ENCODE measurements at places on chromosomes 1 and 21.

DNA sequence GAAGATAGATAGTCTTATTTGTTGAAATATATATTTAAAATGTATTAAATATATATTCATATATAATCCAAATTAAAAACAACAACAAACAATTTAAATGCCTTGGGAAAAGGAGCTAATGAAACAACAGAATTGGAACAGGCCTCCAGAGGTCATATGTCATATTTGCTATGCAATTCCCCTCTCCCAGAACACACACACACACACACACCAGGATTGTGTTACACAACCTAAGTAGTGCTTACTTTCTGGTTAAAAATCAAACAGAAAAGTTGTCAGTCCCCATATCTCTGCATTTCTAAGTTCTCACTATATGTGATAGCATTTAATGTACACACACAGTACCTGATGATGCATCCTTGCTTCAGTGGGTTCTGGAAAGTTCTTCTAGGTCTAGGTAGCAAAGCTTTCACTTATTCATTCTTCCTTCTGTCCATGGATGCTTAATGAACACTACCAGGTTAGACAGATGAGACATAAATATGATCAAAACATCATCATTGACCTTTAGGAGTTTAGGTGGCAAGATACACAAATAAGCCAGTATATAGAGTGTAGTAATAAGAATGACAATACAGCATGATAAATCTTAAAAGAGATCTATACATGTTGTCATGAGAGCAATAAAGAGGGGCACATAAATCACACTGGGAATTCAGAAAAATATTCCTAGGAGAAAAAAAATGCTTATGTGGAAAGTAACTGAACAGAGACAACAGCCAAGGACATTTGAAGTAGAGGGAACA, 662.8 kb downstream of the PTPRC start:
- DNase-seq, result no peak

DNA sequence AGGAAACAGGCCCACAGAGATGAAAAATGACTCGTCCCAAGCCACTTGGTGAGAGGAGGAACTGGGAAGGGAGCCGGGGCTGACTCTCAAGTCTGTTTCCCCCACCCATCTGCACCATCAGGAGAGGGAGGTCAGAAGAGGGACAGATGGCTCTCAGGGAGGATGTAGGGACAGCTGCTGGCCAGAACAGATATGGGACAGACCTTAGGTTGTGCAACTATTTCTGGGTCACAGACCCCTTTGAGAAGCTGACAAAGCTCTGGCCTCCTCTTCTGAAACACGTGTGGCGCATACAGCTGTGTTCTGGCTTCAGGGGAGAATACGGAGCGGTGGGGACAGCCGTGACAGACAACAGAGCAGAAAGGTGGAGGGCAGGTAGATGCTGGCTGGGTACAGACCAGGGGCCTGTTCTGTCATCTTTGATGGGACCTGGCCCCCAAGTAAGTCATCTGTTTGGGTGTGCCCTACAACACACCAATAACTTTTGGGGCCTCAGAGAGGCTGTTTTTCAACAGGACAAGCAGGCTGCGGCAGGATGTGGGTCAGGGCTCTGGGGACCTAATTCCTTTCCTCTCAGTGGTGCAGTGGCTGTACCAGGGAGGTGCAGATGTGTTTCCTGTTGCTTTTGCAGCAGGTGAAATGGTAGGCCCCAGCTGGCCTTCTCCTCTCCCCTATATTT, 7.3 kb downstream of the SH3BGRL3 start:
- peak; percentile 83 for DNase-seq

DNA sequence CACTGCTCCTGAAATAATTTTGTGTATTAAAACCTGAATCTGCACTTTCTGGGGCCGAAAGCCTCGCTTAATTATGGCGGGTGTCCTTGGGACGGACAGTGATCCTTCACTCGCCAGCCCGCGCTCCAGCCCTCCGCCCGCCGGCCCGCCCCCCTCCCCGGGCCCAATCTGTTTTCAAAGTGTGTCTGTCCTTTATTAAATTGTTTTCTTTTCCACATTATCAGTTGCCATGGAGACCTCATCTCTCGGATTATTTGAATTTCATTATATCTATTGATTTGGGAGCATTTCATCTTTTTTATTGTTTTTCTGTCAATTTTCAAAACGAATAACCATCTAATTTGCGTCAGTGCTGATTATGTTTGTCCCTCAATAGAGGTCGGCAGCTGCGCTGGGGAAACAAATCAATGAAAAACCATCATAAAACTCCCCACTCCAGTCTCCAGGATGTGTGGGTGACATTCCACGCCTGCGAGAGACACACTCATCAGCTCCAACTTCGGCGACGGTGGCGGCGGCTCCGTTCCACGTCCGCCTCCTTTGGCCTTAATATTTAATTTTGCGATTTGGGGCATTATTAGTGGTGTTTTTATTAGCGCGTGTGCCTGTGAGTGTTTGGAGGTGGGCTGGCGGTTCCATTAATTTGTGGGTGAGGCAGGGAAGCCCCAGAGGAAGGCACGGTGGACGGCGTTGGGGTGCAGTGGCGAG, 123.9 kb downstream of the CASZ1 start:
- no peak for DNase-seq

- no peak for DNase-seq
These were observed 44.8 kb upstream of the TADA1 start for GRCh38 chr1:166920561-166921475.

DNA sequence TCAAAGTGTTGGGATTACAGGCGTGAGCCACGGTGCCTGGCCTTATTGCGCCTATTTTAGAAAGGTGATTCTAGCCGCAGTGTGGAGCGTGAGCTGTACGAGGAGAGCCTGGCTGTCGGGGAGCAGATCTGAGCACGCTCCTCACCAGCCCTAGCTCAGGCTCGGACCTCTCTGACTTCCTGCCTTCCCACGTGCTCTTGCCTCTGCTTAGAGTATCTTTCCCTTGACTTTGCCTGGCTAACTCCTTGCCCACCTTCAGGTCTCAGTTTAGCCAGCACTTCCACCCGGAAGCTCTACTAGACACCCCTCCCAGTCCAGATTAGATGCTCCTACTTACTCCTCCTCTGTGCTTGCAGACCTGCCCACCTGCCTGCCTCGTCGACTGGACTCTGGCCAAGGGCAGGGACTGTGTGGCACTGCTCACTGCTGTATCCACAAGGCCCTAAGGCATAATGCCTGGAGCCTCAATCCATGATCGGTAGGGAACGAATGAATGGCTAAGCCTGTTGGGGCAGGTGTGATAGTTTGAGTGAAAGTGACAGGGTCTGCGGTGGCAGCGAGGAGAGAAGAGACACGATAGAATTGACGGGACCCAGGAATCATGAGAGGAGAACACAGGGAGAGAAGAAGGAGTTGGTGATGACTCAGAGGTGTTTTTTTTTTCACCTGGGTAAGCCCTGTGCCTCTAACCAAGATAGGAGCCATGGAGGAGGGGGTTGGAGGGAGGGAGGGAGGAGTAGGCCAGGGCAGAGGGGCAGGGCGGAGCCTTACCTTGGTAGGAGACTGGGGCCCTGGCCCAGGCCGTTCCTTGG, 28.1 kb upstream of the WASF2 start:
- DNase-seq, result no peak

GRCh38 chr1:99532276-99532580, 113.7 kb upstream of the PALMD start:
- DNase-seq, result no peak

GRCh38 chr21:35641271-35642016, 418.9 kb downstream of the SETD4 start:
- DNase-seq, result no peak

DNA sequence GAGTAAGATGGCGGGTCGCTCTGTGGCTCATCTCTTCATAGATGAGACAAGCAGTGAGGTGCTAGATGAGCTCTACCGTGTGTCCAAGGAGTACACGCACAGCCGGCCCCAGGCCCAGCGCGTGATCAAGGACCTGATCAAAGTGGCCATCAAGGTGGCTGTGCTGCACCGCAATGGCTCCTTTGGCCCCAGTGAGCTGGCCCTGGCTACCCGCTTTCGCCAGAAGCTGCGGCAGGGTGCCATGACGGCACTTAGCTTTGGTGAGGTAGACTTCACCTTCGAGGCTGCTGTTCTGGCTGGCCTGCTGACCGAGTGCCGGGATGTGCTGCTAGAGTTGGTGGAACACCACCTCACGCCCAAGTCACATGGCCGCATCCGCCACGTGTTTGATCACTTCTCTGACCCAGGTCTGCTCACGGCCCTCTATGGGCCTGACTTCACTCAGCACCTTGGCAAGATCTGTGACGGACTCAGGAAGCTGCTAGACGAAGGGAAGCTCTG, 2.4 kb downstream of the TNFAIP8L2 start:
- no peak for DNase-seq

- DNase-seq, result no peak
These were observed 47.9 kb downstream of the ELF3 start for GRCh38 chr1:202058001-202058908.

DNA sequence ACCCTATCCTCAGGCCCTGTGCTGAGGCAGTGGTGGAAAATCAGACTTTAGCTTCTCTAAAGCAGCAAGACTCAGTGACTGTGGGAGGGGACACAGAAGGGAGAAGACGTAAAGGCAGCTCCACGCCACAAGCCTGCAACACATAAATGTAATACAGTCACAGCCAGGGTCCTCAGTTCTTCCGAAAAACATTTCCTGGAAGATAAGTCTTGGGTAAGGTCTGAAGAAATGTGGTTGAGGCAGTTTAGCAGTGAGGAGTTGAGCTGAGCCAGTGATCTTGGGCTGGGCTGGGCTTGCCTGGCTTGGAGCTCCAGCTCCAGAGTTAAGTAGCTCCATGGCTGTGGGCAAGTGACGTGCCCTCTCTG, 127.8 kb upstream of the ADAR start:
- no peak for DNase-seq

DNA sequence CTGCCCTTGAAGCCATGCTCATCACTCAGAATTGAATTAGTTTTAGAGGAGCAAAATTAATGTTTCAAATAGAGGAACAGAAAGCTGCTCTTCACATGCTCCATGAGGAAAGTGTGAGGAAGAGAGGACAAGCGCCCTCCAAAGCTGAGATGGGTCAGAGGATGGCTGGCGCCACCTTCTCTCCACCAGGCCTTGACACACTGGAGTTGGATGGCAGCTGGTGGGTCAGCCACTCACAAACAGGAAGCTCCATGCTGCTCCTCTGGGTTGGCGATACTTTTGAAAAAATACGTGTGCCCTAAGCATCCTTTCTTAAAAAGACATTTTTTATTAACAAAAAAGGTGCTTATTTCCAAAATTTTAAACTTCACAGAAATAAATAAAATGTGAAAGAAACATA, 3.1 kb upstream of the CD2 start:
- DNase-seq, result no peak

DNA sequence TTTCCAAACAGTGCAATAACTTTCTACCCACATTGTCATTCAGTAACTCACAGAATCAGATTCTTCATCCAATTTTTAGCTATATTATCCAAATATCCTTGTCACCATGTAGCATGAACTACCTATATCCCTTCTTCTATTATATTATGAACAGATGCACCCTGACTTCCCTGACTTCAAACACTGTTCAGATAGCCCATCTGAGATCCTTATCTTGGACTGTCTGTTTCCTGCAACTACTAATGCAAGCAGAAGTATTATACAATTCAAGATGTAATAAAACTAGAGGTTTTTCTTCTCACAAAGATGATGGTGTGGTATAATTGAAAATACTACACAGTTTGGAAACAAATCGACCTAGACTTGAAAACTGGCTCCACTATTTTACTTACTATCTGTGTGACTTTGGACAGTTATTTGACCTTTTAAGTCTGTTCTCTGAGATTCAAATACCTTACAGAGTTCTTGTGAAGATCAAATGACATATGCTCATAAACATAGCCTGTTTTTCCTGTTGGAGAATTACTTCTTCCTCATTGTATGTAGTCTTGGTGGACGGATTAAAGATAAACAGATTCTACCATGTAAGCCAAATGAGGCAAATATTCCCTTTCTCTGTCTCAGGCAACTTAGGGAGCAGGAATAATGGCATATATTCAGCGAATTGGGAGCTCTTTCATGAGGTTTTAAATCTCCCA, 407.9 kb upstream of the ZRANB2 start:
- no peak for DNase-seq

DNA sequence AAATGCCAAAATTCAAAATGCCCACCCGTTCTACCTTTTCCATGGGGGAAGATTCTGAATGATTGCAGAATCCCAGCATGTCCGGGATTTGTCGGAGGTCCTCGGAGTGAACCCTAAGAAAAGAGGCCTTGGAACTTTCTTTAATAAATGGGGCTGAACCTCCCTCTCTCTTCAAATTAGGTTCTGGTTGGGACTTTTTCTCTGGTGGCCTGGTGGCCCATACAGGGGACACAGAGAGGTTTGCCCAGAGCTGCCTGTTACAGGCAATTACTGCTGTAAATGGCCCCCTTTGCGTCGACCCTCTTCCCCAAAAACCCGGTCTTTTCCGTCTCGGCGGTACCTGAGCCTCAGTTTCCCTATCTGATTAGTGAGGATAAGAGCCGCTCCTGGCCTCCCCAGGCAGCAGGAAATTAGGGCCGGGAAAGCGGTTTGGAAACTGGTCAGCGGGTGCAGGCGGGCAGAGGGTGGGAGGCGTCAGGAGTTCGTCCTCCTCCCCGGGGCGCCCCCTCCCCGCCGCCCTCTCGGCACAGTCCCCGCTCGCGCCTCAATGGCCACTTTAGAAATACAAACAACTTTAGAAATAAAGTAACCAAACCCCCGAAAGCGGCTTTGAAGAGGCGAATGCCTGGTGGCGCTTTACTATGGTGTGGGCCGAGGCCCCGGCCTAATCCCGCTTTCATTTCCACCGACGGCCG, 15.6 kb downstream of the PAX7 start:
- no peak for DNase-seq

DNA sequence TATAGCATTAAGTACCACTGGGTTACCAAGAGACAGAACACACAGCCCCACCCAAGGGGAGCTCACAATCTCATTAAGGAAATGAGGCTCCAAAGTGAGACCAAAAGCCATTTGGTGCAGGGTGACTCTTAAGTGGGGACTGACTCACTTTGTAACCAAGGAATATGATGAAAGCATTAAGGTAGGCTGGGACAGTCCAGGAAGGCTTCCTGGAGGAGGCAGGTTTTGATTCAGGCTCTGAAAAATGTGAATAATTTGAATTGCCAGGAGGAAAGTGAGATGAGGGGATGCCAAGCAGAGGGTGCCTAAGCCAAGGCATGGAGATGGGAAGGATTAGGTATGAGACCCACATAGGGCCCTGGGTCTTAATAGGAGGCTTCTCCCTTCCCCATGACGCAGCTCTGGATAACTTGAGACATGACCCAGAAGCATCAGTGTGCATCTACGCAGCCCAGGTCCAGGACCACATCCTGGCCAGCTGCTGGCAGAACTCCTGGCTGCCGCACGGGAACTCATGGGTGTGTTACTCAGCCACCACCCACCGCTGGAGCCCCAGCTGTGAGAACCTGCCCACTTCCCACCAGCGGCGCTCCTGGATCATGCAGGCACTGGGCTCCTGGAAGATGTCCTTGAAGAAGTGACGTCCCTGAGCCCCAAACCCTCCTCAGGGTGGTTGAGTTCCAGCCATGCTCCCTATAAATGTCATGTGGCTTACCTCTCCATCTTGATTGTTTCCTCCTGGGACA, 5.9 kb upstream of the TTC4 start:
- no peak for DNase-seq

DNA sequence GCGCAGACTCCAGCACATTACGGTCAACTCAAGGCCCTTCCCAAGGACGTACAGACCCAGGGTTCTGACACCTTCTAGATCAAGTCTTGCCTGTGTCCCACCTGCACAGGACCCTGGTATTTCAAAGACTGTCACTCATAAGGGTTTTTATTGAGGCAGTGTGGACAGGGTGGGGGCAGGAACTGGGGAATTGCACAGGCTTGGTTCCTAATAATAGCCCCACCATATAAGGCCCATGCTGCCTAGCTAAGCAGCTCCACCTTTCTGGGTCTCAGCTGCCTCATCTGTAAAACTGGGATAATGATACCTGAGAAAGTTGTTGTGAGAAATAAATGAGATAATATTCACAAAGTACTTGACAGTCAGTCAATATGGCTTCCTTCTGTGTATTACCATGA, 55.3 kb upstream of the PUM1 start:
- DNase-seq, result no peak

GRCh38 chr1:16244650-16245285, 7.8 kb upstream of the CPLANE2 start:
- DNase-seq, result no peak

Data from CD4-positive, alpha-beta T cell treated with Interleukin-2 at 100 ng/mL for 4 hours (primary cell).